ENCODE measurements at places on chromosomes 16 and 17. TPM values are rescaled to one million over a fixed set of nuclear protein-coding genes. Genes with fewer than 3 reads are reported as not detected.

TBC1D3H gene
- polyA plus RNA-seq: not detected

LRRC37A gene
- 3.1 TPM for polyA plus RNA-seq

CARHSP1 gene
- 141 TPM for polyA plus RNA-seq

CCL8 gene
- 0.46 TPM for polyA plus RNA-seq

LDAF1 gene
- polyA plus RNA-seq: 37.4 TPM

SYNGR2 gene
- polyA plus RNA-seq: 134 TPM

KRT25 gene
- 0.19 TPM for polyA plus RNA-seq

ABCC6 gene
- 2.1 TPM for polyA plus RNA-seq

ASPHD1 gene
- 1.0 TPM for polyA plus RNA-seq

FBXO39 gene
- not detected for polyA plus RNA-seq

ZNF287 gene
- 4.9 TPM for polyA plus RNA-seq

ZNF385C gene
- polyA plus RNA-seq: 8.0 TPM

METTL9 gene
- polyA plus RNA-seq: 100 TPM

RPL13 gene
- 5,003 TPM for polyA plus RNA-seq

AGRP gene
- not detected for polyA plus RNA-seq

TAT gene
- not detected for polyA plus RNA-seq

FZD2 gene
- polyA plus RNA-seq: 13.9 TPM

AATK gene
- 11.3 TPM for polyA plus RNA-seq

PRSS33 gene
- polyA plus RNA-seq: not detected

ITGAD gene
- 0.45 TPM for polyA plus RNA-seq

FBXW10B gene
- polyA plus RNA-seq: 1.9 TPM

KRTAP1-5 gene
- not detected for polyA plus RNA-seq

CMTR2 gene
- 23.4 TPM for polyA plus RNA-seq

CBX4 gene
- polyA plus RNA-seq: 11.0 TPM

RAB37 gene
- polyA plus RNA-seq: 1.2 TPM

TBC1D26 gene
- not detected for polyA plus RNA-seq

COG7 gene
- 15.7 TPM for polyA plus RNA-seq

PLA2G10 gene
- polyA plus RNA-seq: 0.72 TPM

NECAB2 gene
- 0.45 TPM for polyA plus RNA-seq

HS3ST3B1 gene
- polyA plus RNA-seq: 1.5 TPM

OTOP2 gene
- not detected for polyA plus RNA-seq

MPO gene
- polyA plus RNA-seq: 11.4 TPM

CDRT4 gene
- 2.8 TPM for polyA plus RNA-seq

PYDC1 gene
- polyA plus RNA-seq: 2.3 TPM

PPP1R1B gene
- 4.5 TPM for polyA plus RNA-seq

FBF1 gene
- 6.8 TPM for polyA plus RNA-seq

CCL14 gene
- 40.4 TPM for polyA plus RNA-seq

TRPV3 gene
- 1.2 TPM for polyA plus RNA-seq

SP2 gene
- polyA plus RNA-seq: 19.0 TPM

ATP6V0D1 gene
- 71.6 TPM for polyA plus RNA-seq

CLDN7 gene
- polyA plus RNA-seq: 1.6 TPM

C16orf89 gene
- 1.3 TPM for polyA plus RNA-seq

NDRG4 gene
- polyA plus RNA-seq: 13.4 TPM

MEIOC gene
- 0.81 TPM for polyA plus RNA-seq

TBX21 gene
- polyA plus RNA-seq: 0.15 TPM

ASIC2 gene
- polyA plus RNA-seq: not detected

PPM1E gene
- 2.2 TPM for polyA plus RNA-seq

KCNG4 gene
- polyA plus RNA-seq: 0.06 TPM

PIK3R5 gene
- polyA plus RNA-seq: 2.2 TPM

MARVELD3 gene
- 0.15 TPM for polyA plus RNA-seq

KRTAP4-9 gene
- polyA plus RNA-seq: not detected

BANP gene
- polyA plus RNA-seq: 16.9 TPM

CHD9NB gene
- 1.6 TPM for polyA plus RNA-seq

GUCY2D gene
- polyA plus RNA-seq: 0.15 TPM

PKD1 gene
- polyA plus RNA-seq: 181 TPM
